SJSA1 (cell line): ENCODE measurements at places on chromosomes 1 and 21. TPM values are rescaled to one million over a fixed set of nuclear protein-coding genes. Genes with fewer than 3 reads are reported as not detected.

GRCh38 chr21:44626262-44626661 lies 631 bp upstream of the KRTAP10-9 start:
- DNase-seq = no peak
- no peak overlapping the region for H3K4me3 ChIP-seq
- no peaks in the 10 kb centered on the region for H3K4me1 ChIP-seq
- no peaks in the 10 kb centered on the region for H3K36me3 ChIP-seq
- no peak overlapping the region for H3K27ac ChIP-seq
- H3K27me3 ChIP-seq = no peaks in the 10 kb centered on the region

DNA sequence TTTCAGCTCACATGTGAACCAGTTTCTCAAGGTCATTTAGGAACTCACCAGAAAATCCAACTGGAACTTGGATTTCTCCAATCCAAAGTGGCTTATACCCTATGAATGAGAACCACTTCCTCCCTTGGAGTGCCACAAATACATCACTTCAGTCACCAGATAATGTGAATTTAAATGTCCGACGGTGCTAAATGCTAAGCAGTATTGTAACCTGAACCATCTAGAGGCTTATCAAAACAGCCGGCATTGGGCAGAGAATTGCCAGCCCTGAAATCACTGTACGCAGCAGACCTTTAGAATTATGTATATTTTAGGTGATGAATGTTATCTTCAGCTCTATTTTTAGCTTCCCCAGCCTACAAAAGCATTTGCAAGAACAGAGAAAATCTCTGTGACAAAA lies 76.8 kb upstream of the COX20 start:
- DNase-seq = no peak
- H3K4me1 ChIP-seq = no peaks in the 10 kb centered on the region
- H3K27ac ChIP-seq = no peak overlapping the region
- no peaks in the 10 kb centered on the region for H3K36me3 ChIP-seq
- no peak overlapping the region for H3K4me3 ChIP-seq
- no peaks in the 10 kb centered on the region for H3K27me3 ChIP-seq

DNA sequence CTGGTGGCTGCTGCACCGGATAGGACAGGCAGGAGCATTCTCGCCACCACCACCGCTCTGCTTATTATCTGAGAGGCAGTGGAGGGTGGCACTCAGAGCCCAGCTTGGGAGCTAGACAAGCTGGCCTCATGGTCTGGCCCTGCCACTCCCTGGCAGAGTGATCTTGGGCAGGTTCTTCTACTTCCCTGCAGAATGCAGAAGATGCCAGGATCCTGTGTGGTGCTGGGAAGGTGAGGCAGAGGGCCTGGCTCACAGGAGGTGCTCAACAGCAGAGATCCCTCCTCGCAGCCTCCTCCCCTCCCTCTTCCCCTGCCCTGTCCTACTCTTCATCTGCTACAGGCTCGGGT lies 60.4 kb downstream of the ARHGEF10L start:
- no peaks in the 10 kb centered on the region for H3K27me3 ChIP-seq
- no peak overlapping the region for H3K27ac ChIP-seq
- no peak overlapping the region for H3K4me3 ChIP-seq
- H3K4me1 ChIP-seq = no peaks in the 10 kb centered on the region
- H3K36me3 ChIP-seq = peaks cover 2% of the 10 kb centered on the region; the same call in 1 of the 2 replicates
- DNase-seq = no peak

GRCh38 chr1:232648316-232648715 lies 18.4 kb upstream of the SIPA1L2 start:
- no peaks in the 10 kb centered on the region for H3K36me3 ChIP-seq
- H3K27me3 ChIP-seq = no peaks in the 10 kb centered on the region
- H3K4me1 ChIP-seq = no peaks in the 10 kb centered on the region
- no peak for DNase-seq
- no peak overlapping the region for H3K4me3 ChIP-seq

Gene CSF3R
- not detected in 2 replicates for total RNA-seq
